KG1 (cell line): ENCODE measurements at places on chromosomes 5 and 9.

- no peak for DNase-seq
Measured at GRCh38 chr5:66281294-66281693, 137.2 kb downstream of the SREK1 start.

DNA sequence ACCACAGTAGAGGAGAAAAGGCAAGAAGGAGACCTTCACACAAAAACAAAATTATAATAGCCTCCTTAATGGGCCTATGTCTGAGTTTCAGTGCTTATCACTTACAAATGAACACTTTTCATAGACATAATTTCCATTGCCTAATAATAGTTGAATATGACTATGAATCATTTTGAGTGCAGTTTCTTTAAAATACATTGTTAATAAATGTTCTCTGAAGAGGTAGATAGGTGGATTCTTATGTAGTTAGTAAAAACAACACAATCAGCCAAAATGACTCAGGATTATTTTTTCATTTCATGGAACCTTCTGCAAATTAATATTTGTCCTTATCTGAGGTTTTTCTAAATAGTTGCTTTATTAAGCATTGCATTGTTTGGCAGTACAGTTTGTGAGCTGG lies 45.6 kb downstream of the DAPK1 start:
- no peak for DNase-seq

- no peak for DNase-seq
Measured at GRCh38 chr5:53994148-53994547, 316.2 kb downstream of the ARL15 start.

DNA sequence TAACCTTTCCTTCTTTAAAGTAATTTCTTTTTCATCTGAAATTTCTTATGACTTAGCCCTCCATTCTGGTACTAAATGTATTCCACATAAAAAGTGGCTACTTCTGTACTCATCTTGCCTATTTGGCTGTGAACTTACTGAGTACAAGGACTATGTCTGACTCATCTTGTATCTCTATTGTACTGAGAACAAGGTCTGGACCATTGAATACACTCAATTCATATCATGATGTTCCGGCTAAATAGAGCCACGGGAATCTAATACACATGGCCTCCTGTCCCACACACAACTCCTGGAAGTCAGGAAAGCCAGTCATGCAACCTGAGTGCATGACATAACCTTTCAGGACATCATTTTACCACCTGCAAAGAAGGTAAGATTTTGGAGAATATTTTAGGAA lies 203.9 kb downstream of the PLK2 start:
- DNase-seq, result no peak

GRCh38 chr9:111752455-111752854 lies 42.3 kb downstream of the SHOC1 start:
- DNase-seq, result no peak

- DNase-seq, result no peak
Measured at GRCh38 chr5:146002491-146002890, 66.1 kb downstream of the SH3RF2 start.

DNA sequence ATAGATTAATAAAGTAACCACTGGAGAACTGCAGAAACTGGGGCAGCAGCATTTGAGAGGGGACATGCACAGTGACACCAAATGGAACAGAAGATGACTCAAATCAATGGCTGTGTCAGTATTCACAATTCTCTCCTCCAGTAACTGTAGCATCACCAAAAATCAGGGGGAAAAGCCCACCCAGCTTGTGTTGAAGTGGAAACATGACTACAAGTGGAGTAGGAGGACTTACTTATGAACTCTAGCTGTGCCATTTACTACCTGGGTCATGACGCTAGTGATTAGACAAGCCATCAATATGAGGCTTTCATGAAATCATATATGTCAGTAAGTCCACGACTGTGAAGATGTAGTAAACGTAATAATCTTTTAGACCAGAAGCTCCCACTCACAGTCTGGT lies 199.8 kb upstream of the PTGER4 start:
- DNase-seq, result no peak

DNA sequence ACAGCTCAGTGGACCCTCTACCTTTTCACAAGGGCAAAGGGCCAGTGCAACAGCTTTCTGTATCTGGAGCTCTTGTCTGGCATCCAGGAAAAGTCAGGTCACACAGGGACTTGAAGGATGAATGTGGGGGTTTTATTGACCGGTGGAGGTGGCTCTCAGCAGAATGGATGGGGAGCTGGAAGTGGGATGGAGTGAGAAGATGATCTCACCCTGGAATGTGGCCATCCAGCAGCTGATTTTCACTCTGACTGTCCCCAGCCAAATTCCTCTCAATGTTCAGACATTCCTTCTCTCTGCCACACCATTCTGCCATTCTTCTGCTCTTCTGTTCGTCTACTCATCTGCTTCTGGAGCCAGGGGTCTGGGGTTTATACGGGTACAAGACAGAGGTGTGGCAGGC lies 1119.9 kb downstream of the TAF11L14 start:
- DNase-seq, result no peak

DNA sequence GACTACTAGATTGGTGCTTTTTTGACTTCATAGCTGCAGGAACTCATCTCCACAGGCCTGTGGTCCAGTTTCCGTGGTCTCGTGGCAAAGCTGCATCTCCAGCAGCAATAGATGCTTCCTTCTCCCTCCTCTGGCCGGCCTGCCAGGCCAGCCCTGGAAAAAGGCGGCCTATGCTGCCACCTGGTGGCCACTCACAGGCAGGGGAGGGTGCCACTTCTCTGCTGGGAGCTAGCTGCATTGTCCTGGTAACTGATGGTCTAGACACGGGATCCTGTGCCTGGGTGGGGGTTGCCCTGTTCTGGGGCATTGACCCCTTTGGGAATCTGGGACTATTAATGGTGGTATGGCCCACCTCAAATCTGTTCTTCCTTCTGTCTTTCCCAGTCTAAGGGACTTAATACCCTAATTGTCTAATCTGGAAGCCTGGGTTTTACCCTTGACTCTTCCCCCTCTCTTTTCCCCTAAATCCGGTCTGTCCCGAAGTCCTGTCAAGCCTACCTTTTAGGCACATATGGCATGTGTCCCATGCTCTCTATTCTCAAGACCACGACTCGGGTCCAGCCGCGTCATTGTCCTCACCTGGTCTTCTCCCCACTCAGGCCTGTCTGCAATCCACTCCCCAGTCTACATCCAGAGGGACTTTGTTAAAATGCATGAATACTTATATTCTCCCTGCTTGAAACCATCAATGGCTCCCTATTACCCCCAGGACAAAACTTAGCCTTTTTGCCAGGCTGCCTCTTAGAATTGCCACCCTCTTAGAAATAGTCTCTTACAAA lies 20.1 kb upstream of the PTGS1 start:
- peak; percentile 81 for DNase-seq

DNA sequence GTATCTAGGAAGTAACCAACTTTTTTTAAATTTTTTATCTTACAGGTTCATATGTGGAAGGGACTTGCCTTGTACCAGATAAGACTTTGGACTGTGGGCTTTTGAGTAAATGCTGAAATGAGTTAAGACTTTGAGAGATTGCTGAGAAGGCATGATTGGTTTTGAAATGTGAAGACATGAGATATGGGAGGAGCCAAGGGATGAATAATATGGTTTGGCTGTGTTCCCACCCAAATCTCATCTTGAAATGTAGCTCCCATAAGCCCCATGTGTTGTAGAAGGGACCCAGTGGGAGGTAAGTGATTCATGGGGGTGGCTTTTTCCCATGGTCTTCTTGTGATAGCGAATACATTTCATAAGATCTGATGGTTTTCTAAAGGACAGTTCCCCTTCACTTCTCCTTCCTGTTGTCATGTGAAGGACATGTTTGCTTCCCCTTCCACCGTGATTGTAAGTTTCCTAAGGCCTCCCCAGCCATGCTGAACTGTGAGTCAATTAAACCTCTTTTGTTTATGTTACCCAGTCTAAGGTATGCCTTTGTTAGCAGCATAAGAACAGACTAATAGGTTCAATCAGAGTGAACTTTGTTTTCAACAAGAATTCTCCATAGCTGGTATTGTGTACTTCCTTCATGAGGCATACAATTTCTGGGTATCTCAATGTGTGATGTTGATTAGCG lies 535.6 kb upstream of the MEF2C start:
- DNase-seq, result no peak

DNA sequence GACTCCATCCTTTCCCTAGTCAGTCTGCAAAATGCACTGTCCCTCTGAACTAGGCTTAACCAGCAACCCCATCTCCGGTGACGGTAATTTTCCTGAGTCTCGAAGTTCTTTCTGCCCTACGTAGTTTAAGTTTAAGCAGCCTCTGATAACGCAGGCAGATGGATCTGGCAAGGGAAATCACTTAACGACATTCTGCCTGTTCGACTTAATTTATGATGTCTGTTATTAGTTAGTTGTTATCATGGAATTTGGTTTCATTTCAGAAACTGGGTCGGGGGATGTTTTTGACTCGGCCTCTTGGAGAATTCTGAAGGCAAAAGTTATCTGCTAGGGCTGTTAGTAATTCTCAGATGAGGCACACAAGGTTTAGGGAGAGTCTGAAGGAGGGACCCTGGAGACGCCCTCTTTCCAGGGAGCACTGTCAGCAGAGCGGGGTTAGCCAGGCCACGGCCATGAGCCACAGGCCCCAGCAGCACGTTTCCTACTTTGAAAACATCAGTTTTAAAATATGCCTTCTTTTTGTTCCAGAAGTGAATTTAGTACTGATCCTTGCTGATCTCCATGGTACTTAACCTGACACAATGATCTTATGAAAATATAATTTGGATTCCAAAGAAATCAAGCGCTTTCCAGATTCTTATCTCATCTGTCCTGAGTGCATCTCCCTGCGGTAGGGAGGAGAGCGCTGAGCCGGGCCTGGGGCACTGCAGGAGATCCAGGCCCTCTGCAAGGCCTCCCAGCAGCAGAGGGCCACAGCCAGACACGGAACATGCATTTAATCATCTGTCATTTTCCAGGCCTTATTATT lies 171.0 kb upstream of the OTULINL start:
- no peak for DNase-seq

GRCh38 chr9:8136477-8136876 lies 336.9 kb upstream of the DMAC1 start:
- no peak for DNase-seq

- no peak for DNase-seq
Measured at GRCh38 chr9:26561928-26562327, 330.7 kb downstream of the CAAP1 start.

DNA sequence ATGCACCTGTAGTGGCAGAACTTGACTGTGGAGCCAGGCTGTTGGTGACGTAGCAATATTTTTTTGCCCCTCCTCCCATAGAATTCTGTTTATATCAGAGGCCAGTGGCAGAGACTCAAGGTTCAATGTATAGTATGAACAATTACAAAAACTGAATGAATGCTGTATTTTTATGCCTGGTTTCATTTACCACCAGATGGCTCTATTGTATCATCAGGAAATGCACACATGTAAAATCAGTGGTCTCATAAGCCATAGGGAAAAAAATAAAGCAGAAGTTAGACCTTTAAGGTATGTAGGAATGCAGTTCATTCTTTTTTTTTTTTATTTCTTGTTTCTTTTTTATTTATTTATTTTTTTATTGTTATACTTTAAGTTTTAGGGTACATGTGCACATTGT lies 43.6 kb downstream of the CCDC192 start:
- DNase-seq, result no peak

GRCh38 chr5:149456597-149457392 lies 77.7 kb upstream of the IL17B start:
- no peak for DNase-seq

- no peak for DNase-seq
Measured at GRCh38 chr9:15069106-15069505, 158.9 kb upstream of the FREM1 start.

DNA sequence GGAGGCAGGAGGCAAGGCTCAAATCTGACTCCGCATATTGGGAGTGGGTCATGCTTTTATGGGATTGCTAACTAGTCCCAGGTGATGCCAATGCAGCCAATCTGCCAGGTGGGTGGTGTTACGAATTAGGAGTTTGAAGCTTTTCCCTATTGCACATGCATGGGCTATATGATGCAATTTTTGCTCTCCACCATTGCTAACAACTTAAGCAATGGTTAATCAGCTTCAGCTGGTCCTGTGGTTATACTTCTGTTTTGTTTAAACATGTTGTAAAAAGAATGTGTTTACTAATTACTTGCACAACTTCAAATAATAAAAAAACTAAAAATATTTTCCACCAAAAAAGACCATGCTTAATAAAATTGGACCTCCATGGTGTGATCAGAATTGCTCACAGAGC lies 55.7 kb downstream of the SHC3 start:
- DNase-seq, result no peak
